Activated CD8-positive, alpha-beta memory T cell treated with anti-CD3 and anti-CD28 coated beads, Interleukin-2, amount 50 U/mL, for 4 hours (primary cell): ENCODE measurements at places on chromosomes 3 and 15.

GRCh38 chr3:61560517-61561373 lies 626 bp upstream of the PTPRG start:
- no peak for DNase-seq

DNA sequence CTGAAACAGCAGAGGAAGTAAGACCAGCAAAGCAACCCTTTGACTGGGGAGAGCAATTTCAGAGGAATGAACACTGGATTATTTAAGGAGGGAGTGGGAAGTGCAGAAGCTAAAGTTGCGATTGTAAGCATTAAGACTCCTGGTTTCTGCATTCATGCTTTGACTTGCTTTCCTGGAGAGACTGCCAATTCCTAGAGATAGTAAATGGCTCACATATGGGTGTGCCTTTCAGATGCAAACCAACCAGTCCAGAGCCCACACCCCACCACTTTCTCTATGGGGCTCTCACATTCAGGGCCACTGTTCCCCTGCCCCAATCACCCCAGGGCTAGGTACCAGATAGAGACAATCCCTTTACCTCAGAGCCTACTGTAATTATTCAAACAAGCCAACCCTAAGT lies 200.9 kb upstream of the EIF1B start:
- DNase-seq = no peak

DNA sequence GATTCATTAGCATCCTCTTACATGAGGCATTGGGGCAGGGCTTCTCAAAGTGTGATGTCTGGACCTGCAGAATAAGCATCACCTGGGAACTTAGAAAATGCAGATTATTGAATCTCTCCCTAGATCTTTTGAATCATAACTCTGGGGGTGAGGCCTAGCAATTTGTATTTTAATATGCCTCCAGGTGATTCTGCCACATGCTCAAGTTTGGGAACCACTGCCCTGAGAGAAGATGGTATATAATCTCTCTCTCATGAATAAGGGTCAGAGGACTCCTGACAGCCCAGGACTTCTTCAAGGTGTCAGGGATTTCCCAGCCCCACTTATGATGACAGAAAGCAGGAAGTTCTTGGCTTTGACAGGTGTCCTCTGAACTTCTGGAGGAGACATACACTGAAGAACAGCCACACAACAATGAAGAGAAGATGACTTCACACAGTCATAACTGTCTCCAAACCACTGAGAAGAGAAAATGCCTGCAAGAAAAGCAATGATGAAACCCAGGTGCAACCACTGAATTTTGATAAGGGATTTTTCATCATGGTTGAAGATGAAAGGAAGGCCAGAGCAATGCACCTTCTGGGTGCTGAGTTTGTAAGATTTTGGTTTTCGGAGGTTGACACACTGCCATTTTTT lies 211.9 kb upstream of the MRPL3 start:
- DNase-seq = no peak

- DNase-seq = no peak
Measured at GRCh38 chr3:49967291-49967690, 27.3 kb downstream of the RBM6 start.

GRCh38 chr15:76994971-76995945 lies at the start of gene PSTPIP1:
Gene PSTPIP1, plus strand, starts transcription at chr15:76995126. Its CDS starts 448 bp downstream, at chr15:76995574.
- DNase-seq = peak; percentile 61

- no peak for DNase-seq
Measured at GRCh38 chr3:54476891-54477290, 354.5 kb downstream of the CACNA2D3 start.

DNA sequence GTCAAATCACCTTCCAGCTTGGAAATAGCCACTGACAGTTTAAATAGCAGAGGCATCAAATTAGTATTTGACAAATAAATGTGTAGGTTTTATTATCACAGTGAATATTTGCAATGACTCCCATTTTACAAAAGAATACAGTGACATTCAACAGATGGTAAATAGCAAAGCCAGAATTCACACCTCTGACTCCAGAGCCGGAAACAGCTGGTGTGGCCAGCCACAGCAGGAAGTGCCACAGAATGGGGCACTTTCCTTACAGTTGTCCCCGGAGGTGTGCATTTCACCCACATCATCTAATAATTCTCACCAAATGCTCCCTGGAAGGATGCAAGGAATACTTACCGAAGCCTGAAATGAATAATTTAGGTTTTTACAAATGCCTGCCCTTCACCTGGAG lies 295.7 kb upstream of the WNT5A start:
- DNase-seq = no peak

DNA sequence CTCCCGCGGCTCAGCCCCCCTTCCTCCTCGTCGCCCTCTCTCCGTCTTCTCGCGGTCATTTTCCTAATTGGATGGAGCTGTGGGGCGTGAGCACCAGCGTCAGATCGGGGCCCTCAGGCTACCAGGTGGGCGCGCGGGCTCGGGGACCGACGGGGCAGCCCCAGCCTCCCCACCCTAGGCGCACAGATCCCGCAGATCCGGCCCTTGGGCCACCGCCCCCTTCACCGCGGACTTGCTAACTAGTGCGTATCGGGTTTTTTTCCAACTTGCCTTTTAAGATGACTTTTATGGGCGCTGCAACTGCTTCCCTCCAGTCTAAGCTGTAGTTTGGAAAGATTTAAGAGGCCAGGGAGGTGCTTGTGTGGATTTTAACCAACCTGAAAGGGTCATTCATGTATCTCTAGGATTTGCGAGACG lies 1.3 kb downstream of the ZNF710 start:
- DNase-seq = peak; percentile 26

DNA sequence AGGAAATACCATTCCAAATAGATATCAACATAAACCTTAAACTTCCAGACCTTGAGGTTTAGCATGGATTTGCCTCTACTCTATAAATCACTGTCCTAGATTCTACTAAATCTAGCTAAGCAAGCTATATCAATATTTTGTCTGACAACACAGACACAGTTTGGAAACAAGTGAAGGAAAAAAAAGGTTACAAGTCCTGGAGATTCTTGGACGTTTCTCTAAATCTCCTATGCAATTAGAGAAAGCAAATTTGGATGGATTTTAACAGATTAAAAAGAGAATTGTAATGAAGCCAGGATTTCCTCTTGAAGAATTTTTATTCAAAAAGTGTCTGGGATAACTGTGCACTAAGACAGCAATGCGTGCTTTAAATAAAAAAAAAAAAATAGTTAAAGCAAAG lies 441.1 kb upstream of the DPH6 start:
- DNase-seq = no peak

- DNase-seq = no peak
Measured at GRCh38 chr3:195265363-195265976, 5.5 kb downstream of the XXYLT1 start.

GRCh38 chr3:77096966-77097890 lies 57.3 kb downstream of the ROBO2 start:
- no peak for DNase-seq

GRCh38 chr3:77320514-77320913 lies 280.6 kb downstream of the ROBO2 start:
- DNase-seq = no peak

GRCh38 chr15:87348746-87349145 lies 907.8 kb downstream of the NTRK3 start:
- DNase-seq = no peak

GRCh38 chr3:57974796-57975388 lies 33.3 kb upstream of the FLNB start:
- DNase-seq = no peak

DNA sequence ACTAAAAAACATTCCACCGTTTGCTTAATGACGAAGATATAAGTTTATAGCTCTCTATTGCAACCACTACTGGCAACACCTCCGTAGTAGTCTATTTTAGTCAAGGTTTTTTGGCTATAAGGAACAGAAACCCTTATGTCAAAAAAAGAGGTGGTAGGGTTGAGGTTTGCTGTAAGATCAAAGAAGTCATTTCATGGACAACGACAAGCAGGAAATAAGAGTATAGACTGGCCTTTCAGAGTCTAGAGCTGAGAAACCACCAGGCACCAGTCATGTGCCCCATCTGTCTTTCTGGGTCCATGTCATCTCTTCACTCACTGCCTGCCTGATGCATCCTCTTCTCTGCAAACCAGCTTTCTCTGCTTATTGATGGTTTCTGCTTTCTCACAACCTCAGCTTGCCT lies 42.7 kb downstream of the THBS1 start:
- peak; percentile 27 for DNase-seq

DNA sequence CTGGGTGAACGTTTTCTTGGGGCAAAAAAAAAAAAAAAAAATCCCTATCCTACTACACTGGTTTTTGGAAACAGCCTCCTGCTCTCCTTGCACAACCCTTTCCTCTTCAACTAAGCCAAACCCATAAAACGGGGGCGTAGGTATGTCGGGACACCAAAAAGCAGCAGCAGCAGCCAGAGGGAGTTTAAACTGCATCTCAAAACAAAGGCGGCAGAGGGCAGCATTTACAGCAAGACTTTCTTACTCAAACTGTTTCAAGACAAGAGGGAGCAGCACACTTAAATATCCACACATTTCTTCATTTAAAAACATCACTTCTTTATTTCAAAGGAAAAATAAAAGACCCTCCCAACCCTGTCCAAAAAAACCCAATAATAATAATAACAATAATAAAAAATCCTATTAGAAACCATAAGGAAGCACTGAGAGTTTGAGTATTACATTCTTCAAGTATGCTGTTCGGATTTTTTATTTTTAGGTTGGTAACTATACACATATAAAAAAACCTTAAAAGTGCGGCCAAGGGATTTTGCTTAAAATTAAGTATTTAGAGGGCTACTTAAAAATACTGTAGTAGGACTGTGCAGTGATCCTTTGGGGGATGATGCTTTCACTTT lies 43.9 kb upstream of the PLXND1 start:
- DNase-seq = peak; percentile 51

- no peak for DNase-seq
Measured at GRCh38 chr3:54954521-54954920, 26.7 kb upstream of the LRTM1 start.

DNA sequence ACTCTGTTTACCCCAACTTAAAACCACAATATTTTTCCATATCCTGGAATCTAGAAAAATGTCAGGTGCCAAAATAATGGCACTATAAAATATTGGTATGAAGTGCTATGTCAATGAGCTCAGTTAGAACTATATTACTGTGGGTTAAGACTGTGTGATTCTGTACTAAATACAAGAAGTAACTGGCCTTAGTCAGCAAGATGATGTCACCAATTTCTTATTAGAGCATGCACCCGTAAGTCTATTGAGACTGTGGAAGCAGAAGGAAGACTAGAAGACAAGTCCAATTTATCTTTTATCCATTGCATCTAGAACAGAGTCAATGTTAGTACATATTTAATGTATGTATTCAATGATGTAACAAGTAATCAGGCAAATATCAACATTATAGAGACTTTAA lies 25.0 kb downstream of the LRRC58 start:
- no peak for DNase-seq

- no peak for DNase-seq
Measured at GRCh38 chr3:172210355-172210754, 171.0 kb downstream of the FNDC3B start.

- no peak for DNase-seq
Measured at GRCh38 chr3:167816953-167817352, 81.4 kb downstream of the SERPINI1 start.

GRCh38 chr15:76974456-76975036 lies 20.4 kb upstream of the PSTPIP1 start:
- DNase-seq = no peak

GRCh38 chr3:63609408-63609807 lies 43.1 kb upstream of the SNTN start:
- no peak for DNase-seq

DNA sequence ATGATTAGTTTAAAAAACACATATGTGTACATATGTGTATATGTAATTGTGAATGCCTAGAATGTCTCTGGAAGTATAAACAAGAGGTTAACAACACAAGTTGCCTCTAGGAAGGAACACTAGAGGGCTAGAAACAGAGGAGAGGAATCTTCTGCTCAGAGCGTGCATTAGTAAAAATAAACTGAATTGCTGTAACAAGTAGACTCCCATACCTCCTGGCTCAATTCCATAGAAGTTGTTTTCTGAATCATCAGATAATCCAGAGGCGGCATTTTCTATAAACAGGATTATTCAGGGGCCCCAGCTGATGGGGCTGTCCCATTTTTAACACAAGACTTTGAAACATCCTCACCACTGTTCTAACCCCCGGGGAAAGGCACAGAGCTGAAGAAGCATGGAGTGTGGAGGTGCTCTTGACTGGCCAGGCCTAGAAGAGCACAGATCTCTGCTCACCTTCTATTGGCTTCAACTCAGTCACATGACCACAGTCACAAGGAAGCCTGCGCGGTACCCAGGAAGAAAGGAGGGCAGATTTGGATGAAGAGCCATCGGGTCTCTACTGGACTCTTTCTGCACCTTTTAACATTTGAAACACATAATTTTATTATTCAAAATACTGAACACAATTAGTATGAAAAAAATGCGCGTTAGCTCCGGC lies 145.7 kb downstream of the TLE3 start:
- no peak for DNase-seq

- no peak for DNase-seq
Measured at GRCh38 chr3:98766924-98767323, 3.8 kb downstream of the ST3GAL6 start.
